Glomerular endothelial cell (primary cell): ENCODE measurements at places on chromosomes 4 and X.
A peak's percentile ranks its signal among the peaks of the same experiment; 100 is the strongest.

- DNase-seq = no peak
Measured at GRCh38 chrX:35046660-35047296, 104.2 kb downstream of the FAM47B start.

DNA sequence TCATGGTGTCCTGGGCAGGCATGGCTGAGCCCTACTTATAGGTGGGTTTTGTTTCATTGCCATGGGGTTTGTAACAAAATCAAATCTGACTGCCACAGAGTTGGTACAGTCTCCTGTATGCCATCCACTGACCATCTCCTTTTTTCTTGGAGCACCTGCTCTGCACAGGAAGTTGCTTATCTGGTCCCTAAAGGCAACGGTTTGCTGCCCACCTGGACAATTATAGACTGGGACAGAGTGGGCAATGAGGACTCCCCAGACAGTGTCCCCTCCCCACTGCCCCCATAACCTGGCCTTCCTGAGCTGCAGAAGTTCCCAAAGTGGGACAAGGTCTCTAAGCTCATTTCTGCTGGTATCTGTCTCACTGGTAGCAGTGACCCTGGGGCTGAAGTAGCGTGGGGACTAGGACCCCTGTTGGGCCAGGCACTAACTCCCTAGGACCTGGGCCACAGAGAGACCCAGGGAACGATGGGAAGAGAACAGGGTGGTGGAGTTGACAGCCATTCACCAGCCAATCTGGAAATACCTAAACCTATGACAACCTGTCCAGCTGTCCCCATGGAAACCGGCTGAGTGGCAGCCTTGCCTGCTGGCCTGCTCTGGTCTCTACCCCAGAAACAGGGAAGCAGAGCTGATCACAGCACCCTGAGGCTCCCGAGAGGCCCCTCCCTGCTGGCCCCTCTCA, 64.7 kb downstream of the WFS1 start:
- DNase-seq = no peak

DNA sequence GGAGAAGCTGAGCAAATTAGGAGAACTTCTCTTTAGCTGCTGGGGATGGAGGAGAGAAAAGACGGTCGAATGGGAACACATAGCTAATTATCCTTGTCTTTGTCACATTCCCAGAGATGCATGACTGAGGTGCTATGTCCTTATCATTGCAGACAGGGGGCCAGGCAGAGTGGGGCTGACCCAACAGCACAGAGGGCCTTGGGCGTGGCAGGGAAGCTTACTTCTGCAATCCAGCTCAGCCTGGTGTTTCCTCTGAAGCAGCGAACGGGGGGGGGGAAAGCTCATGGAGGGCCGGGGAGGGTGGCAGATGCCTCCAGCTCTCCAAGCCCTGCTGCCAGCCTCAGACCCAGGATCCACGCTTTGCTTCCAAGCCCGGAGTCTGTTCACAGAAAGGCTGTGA, 50.8 kb upstream of the HOPX start:
- no peak for DNase-seq

- no peak for DNase-seq
Measured at GRCh38 chr4:8730159-8730558, 137.6 kb downstream of the CPZ start.

GRCh38 chr4:169314906-169315305, 44.1 kb upstream of the SH3RF1 start:
- DNase-seq = peak; percentile 34

DNA sequence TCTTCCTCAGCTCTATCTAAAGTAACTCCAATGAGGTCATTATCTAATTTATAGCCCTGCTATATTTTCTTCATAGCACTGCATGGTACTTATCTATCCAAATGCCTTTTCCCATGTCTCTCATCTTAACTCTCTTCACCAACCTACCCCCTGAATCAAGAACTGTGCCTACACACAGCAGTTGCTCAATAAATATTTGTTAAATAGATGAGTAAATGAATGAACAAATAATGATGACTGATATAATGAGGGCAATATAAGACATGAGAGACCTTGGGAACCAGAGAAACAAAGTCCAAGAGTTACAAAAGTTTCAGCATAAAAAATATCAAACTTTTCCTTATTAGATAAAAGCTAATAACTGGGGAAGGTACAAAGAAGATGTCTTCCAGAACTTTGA, 19.6 kb downstream of the CAMK2D start:
- DNase-seq = no peak

DNA sequence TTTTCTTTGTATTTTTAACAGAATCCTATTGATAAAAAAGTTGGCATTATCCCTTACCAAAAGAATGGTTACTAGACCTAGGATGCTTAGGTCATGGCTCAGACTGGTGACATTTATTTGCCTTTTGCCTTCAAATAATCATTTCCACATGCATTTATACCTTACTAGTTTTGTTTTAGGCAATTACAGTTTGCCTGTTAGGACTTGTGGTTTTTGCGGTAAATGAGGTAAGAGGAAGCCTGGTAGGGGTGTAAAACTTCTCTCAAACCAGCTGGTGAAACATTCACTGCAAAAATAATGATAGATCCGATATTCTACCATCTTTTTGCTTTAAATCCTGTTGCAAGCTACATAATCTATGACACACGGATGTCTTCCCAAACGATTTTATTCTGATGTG, 12.1 kb downstream of the LAMP2 start:
- DNase-seq = no peak

GRCh38 chrX:63514569-63515080, 163.5 kb upstream of the SPIN4 start:
- no peak for DNase-seq

- no peak for DNase-seq
Measured at GRCh38 chrX:116285501-116285900, 115.0 kb downstream of the AGTR2 start.

- no peak for DNase-seq
Measured at GRCh38 chrX:153547195-153547594, 29.8 kb downstream of the ATP2B3 start.

GRCh38 chr4:180152831-180153230, 2090.4 kb upstream of the TENM3 start:
- no peak for DNase-seq

GRCh38 chr4:98728433-98728832, 70.0 kb upstream of the TSPAN5 start:
- peak; percentile 75 for DNase-seq

GRCh38 chr4:78437608-78438088, 113.9 kb upstream of the ANXA3 start:
- DNase-seq = no peak

DNA sequence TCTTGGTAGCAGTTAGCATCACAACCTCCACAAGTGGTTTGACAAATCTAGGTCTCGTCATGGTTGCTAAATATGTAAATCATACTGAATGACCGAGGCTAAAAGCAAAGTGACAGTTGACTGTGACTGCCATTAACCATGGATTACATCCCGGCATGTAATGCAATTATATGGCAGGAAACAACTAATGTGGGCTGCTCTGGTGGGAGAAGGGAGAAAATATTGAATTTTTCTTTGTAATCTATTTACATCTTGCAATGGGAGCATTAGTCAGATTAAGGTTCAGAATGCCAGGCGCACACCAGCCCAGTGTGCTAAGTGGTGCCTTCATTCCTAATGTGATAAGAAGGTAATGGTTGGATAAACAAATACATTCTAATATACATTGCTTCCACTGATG, 35.8 kb downstream of the UNC5C start:
- DNase-seq = no peak

- no peak for DNase-seq
Measured at GRCh38 chr4:168188754-168189153, 96.4 kb downstream of the ANXA10 start.

GRCh38 chrX:23575281-23575680, 92.0 kb upstream of the PRDX4 start:
- DNase-seq = no peak
